ENCODE measurements at places on chromosomes 11 and 22.

DNA sequence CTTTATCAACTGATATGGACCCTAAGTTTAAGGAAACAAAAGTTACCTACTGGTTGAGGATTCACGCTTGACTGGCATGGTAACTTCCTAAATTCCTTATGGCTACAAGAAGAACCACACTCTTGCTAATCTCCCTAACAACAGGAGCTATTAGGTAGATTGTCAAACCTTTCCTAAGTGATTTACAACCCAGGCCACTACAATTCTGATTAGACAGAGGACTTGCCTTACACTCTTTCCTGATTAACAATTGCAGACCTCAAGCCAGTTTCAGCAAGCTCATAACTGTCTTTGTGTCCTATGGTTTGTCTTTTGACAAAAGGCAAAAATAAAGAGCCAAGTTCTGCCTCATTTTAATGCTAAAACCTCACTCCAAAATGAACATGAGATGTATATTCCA, 16.3 kb downstream of the OR52K2 start:
- DNase-seq = no peak

- DNase-seq = no peak
Observed at GRCh38 chr11:37264060-37264459, 666.0 kb upstream of the RAG2 start.

GRCh38 chr22:47835726-47836125, 1073.3 kb downstream of the TBC1D22A start:
- DNase-seq = no peak

DNA sequence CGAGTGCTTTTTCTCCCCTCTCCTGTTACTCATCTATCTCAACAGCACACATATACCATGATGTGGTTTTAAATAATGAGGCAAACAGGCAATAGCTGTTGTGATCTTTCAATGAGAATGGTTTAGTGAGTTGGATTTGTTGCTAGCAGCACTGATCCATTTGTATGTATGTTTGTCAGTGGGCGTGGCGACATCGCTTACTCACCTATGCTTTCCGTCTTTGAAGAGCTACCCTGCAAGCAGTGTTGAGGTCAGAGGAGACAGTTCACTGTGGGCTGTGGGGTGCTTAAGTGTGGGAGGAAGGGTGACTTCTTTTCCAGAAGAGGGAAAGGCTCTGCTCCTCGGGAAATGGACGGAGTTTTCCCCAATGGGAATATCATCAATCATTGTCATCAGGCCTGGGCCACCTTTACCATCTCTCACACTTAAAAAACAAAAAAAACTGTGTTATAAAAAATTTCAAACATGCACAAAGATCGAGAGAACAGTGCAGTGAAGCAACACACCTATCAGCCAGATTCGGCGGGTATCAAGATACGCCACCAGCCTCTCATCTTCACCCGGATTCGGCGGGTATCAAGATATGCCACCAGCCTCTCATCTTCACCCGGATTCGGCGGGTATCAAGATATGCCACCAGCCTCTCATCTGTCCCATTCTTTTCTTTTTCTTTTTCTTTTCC, 83.8 kb downstream of the TBC1D22A start:
- no peak for DNase-seq

DNA sequence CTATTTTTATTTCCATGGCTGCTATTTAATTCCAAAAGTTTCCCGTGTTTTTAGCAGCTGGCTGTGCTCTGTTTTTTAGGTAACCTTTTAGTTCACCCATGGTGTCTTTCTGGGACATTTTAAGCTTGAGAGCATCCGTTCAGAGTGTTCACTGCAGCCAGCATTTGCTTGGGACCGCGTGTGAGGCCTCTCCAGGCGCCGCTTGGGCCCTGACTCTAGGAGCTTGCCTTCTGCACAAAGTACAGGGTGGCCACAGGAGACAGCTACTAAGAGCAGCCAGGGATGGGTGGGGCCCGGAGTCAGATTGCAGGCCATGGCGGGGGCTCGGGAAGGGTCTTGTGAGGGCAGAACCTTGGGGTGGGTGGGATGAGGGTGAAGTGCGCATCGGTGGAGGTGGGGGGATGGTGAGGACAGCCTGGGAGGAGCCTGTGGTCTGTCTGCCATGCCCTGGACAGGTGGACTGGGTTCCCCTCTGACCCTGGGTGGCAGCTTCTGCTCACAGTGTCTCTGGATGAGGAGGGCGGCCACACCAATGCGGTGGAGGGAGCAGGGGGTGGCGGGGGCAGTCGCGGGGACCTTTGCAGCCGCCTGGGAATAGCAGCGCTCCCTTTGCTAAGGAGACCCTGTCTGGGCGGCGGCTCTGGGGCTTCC, 288.1 kb downstream of the TBC1D22A start:
- no peak for DNase-seq

GRCh38 chr11:74142624-74143023, 28.2 kb downstream of the C2CD3 start:
- DNase-seq = no peak

DNA sequence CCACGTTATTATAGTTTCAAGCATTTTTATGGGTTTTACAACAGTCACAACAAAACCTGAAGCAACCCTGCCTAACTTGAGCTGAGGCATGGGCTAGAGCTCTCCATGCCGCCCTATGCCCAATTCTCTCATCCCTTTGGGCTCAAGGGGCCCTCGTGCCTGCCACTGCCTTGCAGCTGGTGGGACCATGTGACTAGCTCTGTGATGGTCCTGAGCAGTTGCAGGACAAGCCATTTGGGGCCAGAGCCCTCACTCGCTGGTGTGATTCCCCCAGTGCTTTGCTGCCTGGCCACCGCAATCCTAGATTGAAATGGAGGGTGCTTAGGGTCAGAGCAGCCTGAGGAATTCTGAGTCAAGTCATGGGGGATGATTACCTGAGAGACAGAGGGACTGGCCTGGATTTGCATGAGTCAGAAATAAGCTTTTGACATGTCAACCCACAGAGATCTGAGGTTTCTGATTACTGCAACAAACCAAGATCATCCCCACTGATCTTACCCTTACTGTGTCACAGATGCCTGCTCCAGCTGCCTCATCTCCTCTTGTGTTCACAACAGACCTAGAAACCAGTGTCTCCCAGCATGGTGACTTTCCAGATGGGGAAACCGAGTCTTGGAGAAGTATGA, 323.7 kb downstream of the BRD1 start:
- DNase-seq = no peak

DNA sequence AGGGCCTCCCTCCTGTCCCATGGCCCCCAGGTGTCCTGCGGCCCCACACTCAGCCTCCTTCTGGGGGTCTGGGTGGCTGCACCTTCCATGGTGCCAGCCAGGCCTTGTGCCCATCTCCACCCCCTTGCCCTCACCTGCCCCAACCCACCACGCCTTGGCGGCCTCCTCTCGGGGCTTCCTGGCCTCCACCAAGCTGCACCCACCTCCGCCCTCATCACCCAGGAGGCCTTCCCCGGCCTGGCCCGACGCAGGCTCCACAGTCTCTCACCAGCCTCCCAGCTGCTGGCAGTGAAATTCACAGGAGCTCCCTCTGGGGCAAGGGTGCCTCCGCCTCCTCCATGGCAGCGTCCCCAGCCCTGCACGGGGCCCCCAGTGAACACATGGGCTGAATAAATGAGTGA, 35.9 kb upstream of the WNT7B start:
- DNase-seq = no peak

Measured in T-helper 9 cell (primary cell).